ENCODE measurements at places on chromosomes 16 and 17.

- H3K27me3 ChIP-seq: peaks cover 41% of the 10 kb centered on the region
- DNase-seq: peak; percentile 70
- H3K4me3 ChIP-seq: peak overlapping the region; percentile 56
- H3K36me3 ChIP-seq: no peaks in the 10 kb centered on the region
Observed at GRCh38 chr17:79811011-79811867, 14.4 kb upstream of the CBX8 start.

GRCh38 chr17:42180922-42181850, at the start of gene KCNH4:
Gene KCNH4, minus strand, starts transcription at chr17:42181142. Its CDS starts 197 bp downstream, at chr17:42180945.
- no peak within 1 kb of the TSS for H3K27ac ChIP-seq
- H3K4me1 ChIP-seq: peaks cover 27% of the 10 kb centered on the region
- peaks cover 15% of the 10 kb centered on the region for H3K27me3 ChIP-seq

DNA sequence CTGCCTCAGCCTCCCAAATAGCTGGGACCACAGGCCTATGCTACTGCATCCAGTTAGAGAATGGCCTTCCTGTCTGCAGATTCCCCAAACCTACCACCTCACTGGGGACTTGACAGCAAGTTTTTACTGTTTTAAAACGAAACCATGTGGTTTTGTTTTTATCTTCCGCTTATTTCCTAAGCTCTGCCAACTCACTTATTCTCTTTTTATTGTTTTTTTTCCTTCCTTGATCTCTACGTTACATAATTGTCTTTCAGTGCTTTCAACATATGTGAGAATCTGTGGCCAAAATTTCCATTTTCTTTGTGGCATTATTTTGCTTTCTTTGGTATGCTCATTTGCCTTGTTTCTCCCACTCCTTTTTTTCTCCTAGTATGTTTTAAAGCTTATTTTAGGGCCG, 14.6 kb upstream of the SLC38A7 start:
- no peaks in the 10 kb centered on the region for H3K4me1 ChIP-seq
- no peak overlapping the region for H3K4me3 ChIP-seq
- H3K27me3 ChIP-seq: peaks cover 1% of the 10 kb centered on the region
- DNase-seq: no peak
- no peak overlapping the region for H3K27ac ChIP-seq
- H3K36me3 ChIP-seq: peaks cover under 1% of the 10 kb centered on the region

DNA sequence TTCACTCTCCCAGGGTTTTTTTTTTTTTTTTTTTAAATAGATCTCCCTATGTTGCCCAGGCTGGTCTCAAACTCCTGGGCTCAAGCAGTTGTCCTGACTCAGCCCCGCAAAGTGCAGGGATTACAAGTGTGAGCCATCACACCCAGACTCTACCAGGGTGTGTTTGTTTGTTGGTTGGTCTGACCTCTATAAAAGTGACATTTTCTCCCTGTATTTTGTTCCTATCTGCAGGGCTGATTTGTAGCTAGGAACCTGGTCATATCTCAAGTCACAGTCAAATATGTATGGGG, 46.3 kb upstream of the B4GALNT2 start:
- H3K4me3 ChIP-seq: no peak overlapping the region
- peaks cover 4% of the 10 kb centered on the region for H3K36me3 ChIP-seq
- H3K27me3 ChIP-seq: peaks cover 3% of the 10 kb centered on the region
- no peak overlapping the region for H3K27ac ChIP-seq
- no peak for DNase-seq

GRCh38 chr17:17527534-17527933, 31.3 kb upstream of the RASD1 start:
- H3K4me1 ChIP-seq: peaks cover 14% of the 10 kb centered on the region
- no peak overlapping the region for H3K4me3 ChIP-seq
- H3K27me3 ChIP-seq: peaks cover 1% of the 10 kb centered on the region
- no peaks in the 10 kb centered on the region for H3K36me3 ChIP-seq
- DNase-seq: no peak
- H3K27ac ChIP-seq: no peak overlapping the region

- H3K27ac ChIP-seq: no peak overlapping the region
- H3K27me3 ChIP-seq: peaks cover 2% of the 10 kb centered on the region
- H3K36me3 ChIP-seq: no peaks in the 10 kb centered on the region
- no peak overlapping the region for H3K4me3 ChIP-seq
- no peaks in the 10 kb centered on the region for H3K4me1 ChIP-seq
Observed at GRCh38 chr16:68373528-68374245, 62.9 kb downstream of the PRMT7 start.

DNA sequence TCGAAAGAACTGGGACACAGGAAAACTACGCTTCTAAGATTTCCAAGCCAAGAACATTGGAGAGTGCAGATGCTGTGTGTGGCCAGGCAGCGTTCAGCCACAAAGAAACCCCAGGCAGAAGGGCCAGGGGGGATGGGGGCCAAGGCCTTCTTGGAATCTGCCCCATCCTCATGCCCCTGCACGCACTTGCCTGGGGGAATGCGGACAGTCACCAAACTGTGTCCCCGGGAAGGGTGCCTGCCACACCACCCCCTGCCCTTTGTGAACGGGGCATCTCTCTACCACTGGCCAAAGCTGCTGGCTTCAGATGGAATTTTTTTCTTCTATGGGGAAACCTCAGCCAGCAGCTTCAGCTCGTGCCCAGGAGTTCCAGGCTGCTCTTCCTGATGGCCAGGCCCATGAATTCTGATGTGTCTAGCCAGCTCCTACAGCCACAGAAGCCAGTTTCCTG, 32.0 kb upstream of the DNAH17 start:
- H3K4me1 ChIP-seq: no peaks in the 10 kb centered on the region
- H3K27me3 ChIP-seq: no peaks in the 10 kb centered on the region
- H3K36me3 ChIP-seq: no peaks in the 10 kb centered on the region
- no peak overlapping the region for H3K4me3 ChIP-seq
- DNase-seq: no peak
- H3K27ac ChIP-seq: no peak overlapping the region

- no peak for DNase-seq
- peak overlapping the region; percentile 22 for H3K4me3 ChIP-seq
- peaks cover 38% of the 10 kb centered on the region for H3K36me3 ChIP-seq
Observed at GRCh38 chr16:75653922-75654321, 6.3 kb downstream of the TERF2IP start.

DNA sequence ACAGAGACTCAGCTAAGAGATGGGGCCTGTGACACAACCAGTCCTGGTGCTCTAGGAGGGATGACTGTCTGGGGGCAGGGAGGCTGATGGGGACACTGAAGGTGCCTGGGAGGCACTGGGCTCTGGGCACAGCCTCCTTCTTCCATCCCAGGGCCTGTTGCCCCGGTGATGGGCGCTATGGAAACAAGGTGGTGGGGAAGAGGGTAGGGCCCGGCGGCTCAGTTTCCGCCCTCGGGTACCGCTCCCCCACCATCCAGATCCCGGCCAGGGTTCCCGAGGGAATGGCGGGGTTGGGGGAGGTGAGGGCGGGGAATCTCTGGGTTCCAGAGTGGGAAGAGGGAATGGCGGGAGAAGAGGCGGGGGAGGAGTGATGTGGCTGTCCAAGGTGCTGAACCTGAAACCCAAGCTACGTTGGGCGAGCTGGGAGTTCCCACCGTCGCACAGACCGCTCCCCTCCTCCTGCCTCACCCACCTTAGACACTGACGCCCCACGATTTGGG, 981 bp downstream of the KCNH4 start:
- peaks cover 2% of the 10 kb centered on the region for H3K36me3 ChIP-seq
- H3K27ac ChIP-seq: no peak overlapping the region
- H3K4me3 ChIP-seq: no peak overlapping the region
- peaks cover 23% of the 10 kb centered on the region for H3K4me1 ChIP-seq
- peaks cover 22% of the 10 kb centered on the region for H3K27me3 ChIP-seq
- DNase-seq: peak; percentile 71

DNA sequence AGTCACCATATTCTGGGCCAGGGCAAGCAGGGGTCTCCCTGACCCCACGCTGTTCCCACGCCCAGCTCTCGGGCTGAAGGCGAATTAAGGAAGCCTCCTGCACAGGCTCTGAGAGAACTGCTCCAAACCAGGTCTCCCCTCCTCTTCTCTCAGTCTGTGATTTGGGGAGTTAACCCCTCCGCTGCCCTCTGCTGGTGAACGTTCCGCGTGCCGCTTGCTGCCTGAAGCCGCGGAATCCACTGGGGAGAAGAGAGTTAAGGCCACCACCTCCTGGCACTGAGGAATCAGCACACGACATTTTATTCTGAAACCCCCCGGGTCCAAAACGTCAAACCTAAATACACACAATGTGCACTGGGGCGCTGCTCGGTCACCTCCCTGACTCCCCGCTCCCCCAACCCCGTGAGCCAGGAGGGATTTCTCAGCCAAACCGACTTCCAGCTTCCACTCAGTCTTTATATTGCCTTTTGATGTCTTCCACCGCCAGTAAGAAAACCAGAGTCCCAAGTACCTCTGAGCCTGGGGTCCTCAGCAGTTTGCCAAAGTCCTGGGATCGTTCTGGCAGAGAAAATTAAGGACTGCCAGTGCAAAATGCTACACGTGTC, 54.4 kb upstream of the RCVRN start:
- H3K4me3 ChIP-seq: no peak overlapping the region
- peaks cover 4% of the 10 kb centered on the region for H3K36me3 ChIP-seq
- peak; percentile 80 for DNase-seq
- no peak overlapping the region for H3K27ac ChIP-seq
- peaks cover 7% of the 10 kb centered on the region for H3K4me1 ChIP-seq
- peaks cover 4% of the 10 kb centered on the region for H3K27me3 ChIP-seq

DNA sequence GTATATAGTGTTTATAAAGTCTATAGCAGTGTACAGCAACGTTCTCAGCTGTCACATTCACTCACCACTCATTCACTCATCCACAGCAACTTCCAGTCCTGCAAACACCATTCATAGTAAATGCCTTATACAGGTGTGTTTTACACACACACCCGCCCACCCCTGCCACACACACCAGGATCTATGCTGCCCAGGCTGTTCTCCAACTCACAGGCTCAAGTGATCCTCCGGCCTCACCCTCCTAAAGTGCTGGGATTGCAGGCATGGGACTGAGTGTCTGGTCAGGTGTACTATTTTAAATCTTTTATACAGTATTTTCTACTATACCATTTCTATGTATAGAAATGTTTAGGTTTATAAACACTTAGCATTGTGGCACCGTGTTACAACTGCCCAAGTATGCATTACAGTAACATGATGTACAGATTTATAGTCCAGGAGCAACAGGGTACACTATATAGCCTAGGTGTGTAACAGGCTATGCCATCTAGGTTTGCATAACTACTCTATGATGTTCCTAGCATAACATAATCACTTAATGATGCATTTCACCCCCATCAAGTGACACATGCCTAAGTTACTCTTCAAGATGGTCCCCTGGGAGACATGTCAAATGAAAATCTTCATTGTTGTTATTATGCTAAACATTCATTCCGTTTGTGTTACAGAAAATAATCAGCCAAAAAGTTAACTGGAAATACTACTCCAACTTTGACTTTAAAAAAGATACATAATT, 42.5 kb downstream of the CREBBP start:
- H3K36me3 ChIP-seq: peaks cover 4% of the 10 kb centered on the region
- no peaks in the 10 kb centered on the region for H3K4me1 ChIP-seq
- H3K4me3 ChIP-seq: no peak overlapping the region
- H3K27me3 ChIP-seq: no peaks in the 10 kb centered on the region
- H3K27ac ChIP-seq: no peak overlapping the region

All from endothelial cell (in vitro differentiated cells).